ENCODE measurements at places on chromosomes 4 and X.

GRCh38 chr4:101501421-101501820, 154.1 kb upstream of the PPP3CA start:
- no peak for DNase-seq

DNA sequence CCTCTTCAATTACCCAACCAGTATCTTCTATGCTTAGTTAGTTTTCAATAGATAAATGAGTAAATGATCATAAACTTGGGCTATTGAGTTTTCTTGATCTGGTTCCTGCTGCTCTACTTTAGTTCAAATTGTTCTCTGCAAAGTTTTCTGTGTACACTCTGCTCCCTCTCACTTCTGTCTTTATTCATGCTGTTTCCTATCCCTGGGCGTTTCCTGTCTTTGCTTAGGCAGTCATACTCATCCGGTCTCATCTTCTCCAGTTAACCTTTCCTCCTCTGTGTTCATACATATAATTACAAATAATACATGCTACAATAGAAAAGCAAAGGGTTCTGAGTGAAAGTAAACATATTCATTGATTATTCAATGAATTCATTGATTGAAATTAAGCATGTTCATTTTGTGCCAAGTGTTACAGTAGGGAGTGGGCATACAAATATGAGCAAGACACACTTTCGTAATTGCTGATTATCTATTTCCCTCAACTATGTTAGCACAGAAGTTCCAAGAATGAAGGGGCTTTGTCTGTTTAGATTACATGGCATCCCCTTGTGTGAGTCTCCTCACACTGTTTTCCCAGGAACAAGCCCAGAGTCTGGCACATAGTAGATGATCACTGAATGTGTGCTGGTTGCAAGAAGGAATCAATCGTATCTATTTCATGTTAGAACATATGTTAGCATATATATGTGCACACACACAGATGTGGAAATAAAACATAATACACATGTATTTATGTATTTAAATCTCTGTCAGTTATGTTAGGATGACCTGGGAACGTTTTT, 1.1 kb downstream of the RAB39B start:
- no peak for DNase-seq

DNA sequence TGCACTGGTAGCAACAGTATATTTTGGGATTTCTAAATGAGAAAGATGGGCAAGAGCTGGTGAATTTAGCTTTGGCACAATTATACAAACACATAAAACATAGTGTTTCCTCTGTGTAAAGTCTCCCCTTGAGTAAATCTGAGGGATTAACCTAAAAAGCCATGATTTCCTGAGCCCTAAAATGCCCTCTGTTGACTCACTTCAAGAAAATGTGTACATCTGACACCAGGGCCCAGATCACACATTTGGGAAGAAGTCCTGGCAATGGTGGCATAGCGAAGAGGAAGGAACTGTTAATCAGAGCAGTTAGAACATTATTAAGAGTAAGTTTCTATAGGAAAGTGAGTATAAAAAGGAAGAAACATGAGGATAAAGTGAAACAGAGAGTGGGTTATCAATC, 338.5 kb downstream of the SPOCK3 start:
- no peak for DNase-seq

DNA sequence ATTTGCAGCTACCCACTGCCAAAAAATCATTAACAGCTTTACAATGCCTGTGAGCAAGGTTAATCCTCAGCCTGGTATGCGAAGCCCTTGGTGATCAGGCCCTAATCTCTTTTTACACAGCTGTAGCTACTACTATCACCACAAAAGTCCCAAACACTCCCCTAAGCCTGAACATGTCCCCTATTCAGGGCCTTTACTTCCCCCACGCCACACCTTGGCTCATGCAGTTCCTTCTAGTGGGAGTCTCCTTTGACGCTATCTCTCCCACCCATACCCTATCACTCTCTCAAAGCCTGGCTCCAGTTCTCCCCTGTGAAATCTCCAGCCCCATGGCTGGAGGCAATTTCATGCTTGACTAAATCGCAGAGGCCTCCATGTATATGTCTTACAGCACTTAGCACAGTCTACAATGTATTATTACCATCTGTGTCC, 90.6 kb upstream of the CBR4 start:
- DNase-seq: no peak

DNA sequence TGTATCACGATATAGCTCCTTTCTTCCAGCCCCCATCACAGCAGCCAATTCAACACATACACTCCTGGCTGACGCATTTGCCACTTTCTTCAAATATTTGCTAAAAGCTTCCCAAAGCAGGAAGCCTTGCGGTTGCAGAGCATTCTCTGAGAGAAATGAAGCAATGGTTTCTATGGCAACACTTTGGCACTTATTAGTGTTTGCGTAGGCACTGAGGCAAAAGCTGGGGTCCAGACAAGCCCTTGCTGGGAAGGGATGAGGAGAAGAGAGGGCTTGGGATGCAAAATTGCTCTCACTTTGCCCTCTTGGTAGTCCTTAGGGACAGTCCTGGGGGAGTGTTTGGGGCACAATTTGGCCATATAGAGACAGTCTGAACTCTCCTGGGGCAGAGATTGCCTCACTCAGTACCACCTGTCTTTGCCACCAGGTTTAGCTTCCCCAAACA, 55.0 kb upstream of the PAK3 start:
- DNase-seq: peak; percentile 35

DNA sequence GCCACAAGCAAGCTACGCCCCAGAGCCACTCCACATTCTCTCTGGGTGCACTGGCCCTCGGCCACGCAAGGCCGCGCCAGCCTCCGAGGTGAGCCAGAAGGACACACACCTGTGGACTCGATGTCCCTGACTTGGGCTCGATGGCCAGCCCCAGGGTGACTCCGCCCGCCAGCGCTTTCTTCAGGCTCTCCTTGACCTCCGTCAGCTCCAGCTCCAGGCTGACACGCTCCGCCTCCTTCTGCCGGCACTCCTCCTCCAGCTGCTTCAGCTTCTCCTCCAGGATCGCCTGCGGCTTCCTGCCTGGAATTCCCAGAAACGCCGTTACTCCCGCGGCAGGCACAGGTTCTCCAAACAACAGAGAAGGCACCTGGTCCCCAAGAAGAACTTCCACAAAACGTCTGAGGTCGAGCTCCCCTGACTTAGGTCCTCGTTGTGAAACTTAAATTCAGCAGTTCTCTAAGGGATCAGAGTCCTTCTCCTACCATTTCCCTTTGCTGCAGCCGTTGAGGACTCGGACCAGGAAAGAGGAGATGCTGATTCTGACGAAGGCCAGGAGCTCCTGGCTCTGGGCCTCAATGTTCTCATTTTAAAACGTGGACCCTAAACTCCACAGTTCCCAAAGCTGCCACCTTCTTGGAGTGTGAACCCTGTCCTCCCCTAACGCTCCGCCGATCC, 166.8 kb downstream of the AFAP1 start:
- no peak for DNase-seq

- DNase-seq: no peak
Measured at GRCh38 chr4:19380600-19380999, 871.1 kb upstream of the SLIT2 start.

GRCh38 chr4:48196758-48197504, 62.9 kb upstream of the TXK start:
- no peak for DNase-seq

- DNase-seq: peak; percentile 46
Measured at GRCh38 chr4:143375326-143376073, 38.8 kb downstream of the GAB1 start.

GRCh38 chrX:132843363-132843762, 115.1 kb downstream of the HS6ST2 start:
- DNase-seq: no peak
